ENCODE measurements at places on chromosomes 12 and 14.

DNA sequence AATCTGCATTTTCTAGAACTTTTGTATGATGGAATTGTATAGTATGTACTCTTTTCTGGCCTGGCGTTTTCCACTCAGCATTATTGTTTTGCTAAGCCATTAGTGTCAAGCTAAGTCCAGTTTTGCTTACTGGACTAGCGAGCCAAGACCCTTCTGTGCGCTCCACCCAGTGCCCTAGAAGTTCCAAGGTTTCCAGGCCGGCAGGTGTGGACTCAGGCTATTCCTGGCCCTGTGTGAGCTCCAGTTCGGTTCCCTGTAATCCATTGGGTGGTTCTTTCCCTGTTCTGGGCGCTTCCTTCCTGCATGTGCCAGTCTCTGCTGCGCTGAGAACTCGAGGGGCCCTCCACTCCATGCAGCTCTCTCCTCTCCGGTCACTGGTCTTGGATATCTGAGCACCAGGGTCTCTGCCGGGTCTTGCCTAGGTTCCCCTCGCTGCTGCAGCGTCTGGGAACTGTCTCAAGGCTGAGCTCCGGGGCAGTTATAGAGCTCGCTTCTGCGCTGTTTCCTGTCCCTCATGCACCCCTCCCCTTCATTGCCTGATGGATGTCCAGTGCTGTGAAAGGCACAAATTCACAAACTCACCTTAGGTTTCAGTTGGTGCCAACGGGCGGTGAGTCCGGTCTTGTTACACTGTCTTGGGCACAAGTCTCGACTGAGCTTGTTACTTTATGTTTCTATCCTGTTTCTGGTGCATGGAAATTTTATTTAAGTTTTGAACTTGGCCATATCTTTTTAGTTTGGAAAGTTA is 100.8 kb downstream of the ADGRD1 start:
- DNase-seq, result no peak

- DNase-seq, result no peak
Observed at GRCh38 chr12:67674417-67674816, 25.9 kb downstream of the DYRK2 start.

DNA sequence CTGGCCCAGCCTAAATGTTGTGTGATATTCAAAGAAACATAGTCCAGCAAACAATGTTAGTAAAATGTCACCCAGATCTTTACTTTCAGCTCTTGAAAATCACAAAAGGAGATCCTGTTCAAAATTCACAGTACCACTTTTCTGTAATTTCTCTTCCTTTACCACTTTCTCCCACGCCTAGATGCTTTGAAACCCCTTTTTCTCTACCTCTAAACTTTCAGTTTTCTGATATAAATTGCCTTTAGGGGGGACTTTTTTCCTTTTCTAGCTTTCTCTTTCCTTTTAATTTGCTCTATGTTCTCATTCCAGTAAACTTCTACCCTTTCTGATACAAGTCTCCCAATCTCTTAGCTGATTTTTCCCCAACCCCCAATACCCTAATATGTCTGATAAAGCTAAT is 101.8 kb downstream of the LMO3 start:
- no peak for DNase-seq

- DNase-seq, result no peak
Observed at GRCh38 chr12:109451400-109451799, 25.7 kb downstream of the KCTD10 start.

- no peak for DNase-seq
Observed at GRCh38 chr12:123111498-123112165, 39.3 kb downstream of the PITPNM2 start.

GRCh38 chr12:121301876-121302275 is 5.4 kb upstream of the CAMKK2 start:
- DNase-seq, result no peak

- DNase-seq, result no peak
Observed at GRCh38 chr12:115623764-115624334, 653.6 kb downstream of the MED13L start.

Measured in hematopoietic multipotent progenitor cell treated with erythropoietin and hydrocortisone succinate and interleukin-3 and kit ligand, for 17 days (in vitro differentiated cells).